ENCODE measurements at places on chromosomes 12 and 14.
A peak's percentile ranks its signal among the peaks of the same experiment; 100 is the strongest.

- peak; percentile 6 for DNase-seq
These were observed 371 bp upstream of the REM2 start for GRCh38 chr14:22882529-22883172.

GRCh38 chr12:81229759-81230158 lies 151.9 kb downstream of the ACSS3 start:
- no peak for DNase-seq

GRCh38 chr14:99191395-99192027 lies 80.5 kb downstream of the BCL11B start:
- no peak for DNase-seq

DNA sequence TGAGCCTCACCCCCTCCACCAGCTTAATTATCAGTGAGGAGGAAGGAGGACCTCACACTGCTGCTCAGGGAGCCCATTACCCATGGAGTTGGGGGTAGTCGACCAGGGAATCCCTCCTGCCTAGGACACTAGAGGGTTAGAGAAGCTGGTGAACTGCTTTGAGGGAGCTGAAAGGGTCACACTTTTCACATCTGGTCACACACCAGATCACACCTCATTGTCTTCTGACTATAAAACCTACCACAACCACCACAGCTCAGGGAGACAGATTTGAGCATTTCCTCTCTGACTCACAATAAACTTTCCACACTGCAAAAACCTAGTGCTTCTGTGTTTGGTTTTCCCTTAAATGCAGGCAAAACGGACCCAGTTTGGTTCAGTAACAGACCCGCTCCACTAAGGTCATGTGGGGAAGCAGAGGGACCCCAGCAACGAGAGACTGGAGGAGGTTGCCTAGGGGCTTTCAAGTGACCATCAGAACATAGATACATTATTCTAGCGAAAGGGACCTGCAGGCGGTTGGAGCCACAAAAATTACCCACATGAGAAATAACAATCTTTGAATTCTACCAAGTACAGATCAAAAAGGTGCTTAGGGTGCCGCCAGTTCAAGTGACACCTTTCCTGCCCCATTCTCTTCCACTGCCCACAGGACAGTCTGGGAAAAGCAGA lies 151.4 kb upstream of the AVPR1A start:
- no peak for DNase-seq

DNA sequence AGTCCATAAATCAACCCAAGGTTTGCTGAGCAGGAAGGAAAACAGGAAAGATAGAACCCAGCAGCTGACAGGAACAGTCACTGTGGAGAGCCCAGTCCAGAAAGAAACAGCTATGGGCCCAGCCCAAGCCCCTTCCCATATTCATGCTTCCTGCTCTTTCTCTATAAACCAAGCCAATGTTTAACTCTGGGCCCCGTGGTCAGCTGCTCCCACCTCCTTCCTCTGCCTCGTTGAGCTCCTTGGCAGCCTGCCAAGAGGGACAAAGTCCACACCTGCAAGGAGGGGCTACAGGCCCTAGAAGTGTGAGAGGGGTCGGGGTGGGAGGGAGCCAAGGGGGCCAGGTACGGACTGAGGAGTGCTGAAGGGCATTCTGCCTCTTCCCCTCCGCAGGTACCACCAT lies 10.0 kb downstream of the SLC6A13 start:
- no peak for DNase-seq

GRCh38 chr12:100528471-100529127 lies 44.9 kb upstream of the GAS2L3 start:
- DNase-seq: no peak

Data from inflammatory macrophage treated with lipopolysaccharide for 4 hours (primary cell).